Occipital lobe (tissue), 3 donors: ENCODE measurements at places on chromosomes 7 and 10. TPM values are rescaled to one million over a fixed set of nuclear protein-coding genes. Genes with fewer than 3 reads are reported as not detected.

The RPEL1 gene
- 0.16 TPM for total RNA-seq

The LAMB1 gene
- 31.4 TPM for total RNA-seq

The CLCN1 gene
- under 0.01 TPM for total RNA-seq

The COL17A1 gene
- total RNA-seq, result not detected

The GIMAP7 gene
- 2.7 TPM for total RNA-seq

The GFRA1 gene
- 4.7 TPM for total RNA-seq

The IFIT3 gene
- total RNA-seq, result 8.4 TPM

The ZNF117 gene
- 58.6 TPM for total RNA-seq

The WAC gene
- 95.3 TPM for total RNA-seq

The FXYD4 gene
- not detected for total RNA-seq

The C10orf62 gene
- total RNA-seq, result not detected

The LHFPL3 gene
- 26.2 TPM for total RNA-seq

The RBP4 gene
- 1.4 TPM for total RNA-seq

The LARP4B gene
- total RNA-seq, result 29.5 TPM

The LRRN3 gene
- total RNA-seq, result 187 TPM

The ATOH7 gene
- total RNA-seq, result 1.4 TPM

The MYPN gene
- total RNA-seq, result not detected

The CYP3A4 gene
- not detected for total RNA-seq

The MEIG1 gene
- not detected for total RNA-seq

The NANOS1 gene
- total RNA-seq, result 4.8 TPM

The COBL gene
- 6.4 TPM for total RNA-seq

The IGF2BP3 gene
- total RNA-seq, result 84.1 TPM

The SIRT1 gene
- 43.7 TPM for total RNA-seq

The NKX2-3 gene
- total RNA-seq, result not detected

The RADIL gene
- 2.3 TPM for total RNA-seq
